Activated naive CD8-positive, alpha-beta T cell treated with anti-CD3 and anti-CD28 coated beads, Interleukin-2, amount 50 U/mL, for 16 hours (primary cell): ENCODE measurements at places on chromosomes 11 and 22.

- DNase-seq = no peak
Measured at GRCh38 chr11:70810133-70810532, 411.8 kb downstream of the CTTN start.

GRCh38 chr11:74006743-74007304 is 2.1 kb downstream of the UCP3 start:
- no peak for DNase-seq

GRCh38 chr22:29309332-29310064 is 3.0 kb downstream of the GAS2L1 start:
- no peak for DNase-seq

DNA sequence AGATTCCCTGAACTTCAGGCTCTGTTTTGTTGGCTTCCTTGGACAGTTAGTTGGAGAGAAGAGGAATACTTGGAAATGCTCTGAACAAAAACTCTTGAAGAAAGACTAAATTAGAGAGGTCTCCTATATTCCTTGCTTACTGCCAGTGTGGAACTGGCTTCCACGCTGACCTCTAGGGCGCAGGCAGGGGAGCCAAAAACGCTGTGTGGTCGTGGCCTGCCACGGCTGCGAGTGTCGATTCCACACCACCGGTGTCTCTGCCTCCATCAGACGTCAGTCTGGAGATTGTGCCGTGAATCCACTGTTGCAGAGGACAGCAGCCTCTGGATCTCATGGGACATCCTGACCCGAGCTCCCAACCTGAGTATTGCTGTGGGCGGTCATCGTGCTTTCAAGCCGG is 37.5 kb upstream of the RAB1B start:
- no peak for DNase-seq

- DNase-seq = no peak
Measured at GRCh38 chr11:110973401-110973980, 261.3 kb upstream of the ARHGAP20 start.

- no peak for DNase-seq
Measured at GRCh38 chr11:44737245-44738085, 10.7 kb downstream of the TSPAN18 start.

- no peak for DNase-seq
Measured at GRCh38 chr22:46502440-46503175, 34.8 kb downstream of the CELSR1 start.

GRCh38 chr11:14073849-14074476 is 111.4 kb downstream of the SPON1 start:
- no peak for DNase-seq
